ENCODE measurements at places on chromosomes 3 and 15.

GRCh38 chr15:69299451-69299886, 757 bp downstream of the PAQR5 start:
- peaks cover 10% of the 10 kb centered on the region for H3K27me3 ChIP-seq
- peaks cover 8% of the 10 kb centered on the region for H3K4me1 ChIP-seq
- no peak overlapping the region for H3K4me3 ChIP-seq
- no peak overlapping the region for H3K27ac ChIP-seq
- DNase-seq: no peak
- H3K36me3 ChIP-seq: no peaks in the 10 kb centered on the region

- no peaks in the 10 kb centered on the region for H3K27me3 ChIP-seq
- no peaks in the 10 kb centered on the region for H3K36me3 ChIP-seq
- peak; percentile 29 for DNase-seq
- H3K27ac ChIP-seq: no peak overlapping the region
- H3K4me3 ChIP-seq: no peak overlapping the region
- peaks cover 8% of the 10 kb centered on the region for H3K4me1 ChIP-seq
These were observed 3.1 kb downstream of the GP5 start for GRCh38 chr3:194395778-194396538.

DNA sequence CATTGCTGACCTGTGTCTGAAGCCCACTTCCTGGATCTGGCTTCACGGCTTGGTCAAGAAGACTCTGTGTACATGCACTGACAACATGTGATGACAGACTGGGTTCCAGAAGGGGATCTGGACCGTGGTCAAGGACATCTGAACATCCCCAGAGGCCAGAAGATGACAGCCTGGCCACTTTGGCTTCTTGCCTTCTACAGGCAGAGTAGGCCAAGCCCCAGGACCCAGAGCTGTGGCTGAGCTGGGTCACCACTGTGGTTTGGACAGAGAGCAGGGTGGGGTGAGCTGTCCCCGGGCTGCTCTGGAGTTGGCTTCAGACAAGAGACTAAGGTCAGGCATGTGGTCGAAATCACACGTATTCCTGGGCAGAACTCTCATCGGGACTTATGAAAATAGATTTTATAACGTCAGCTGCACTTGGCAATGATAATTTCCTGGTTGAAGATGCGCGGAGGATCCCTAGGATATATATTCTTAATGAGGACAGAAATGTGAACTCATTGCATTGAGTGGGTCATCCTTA, 114.1 kb upstream of the FRMD4B start:
- H3K4me3 ChIP-seq: no peak overlapping the region
- H3K27me3 ChIP-seq: no peaks in the 10 kb centered on the region
- no peaks in the 10 kb centered on the region for H3K36me3 ChIP-seq
- H3K4me1 ChIP-seq: no peaks in the 10 kb centered on the region
- no peak for DNase-seq
- H3K27ac ChIP-seq: no peak overlapping the region

DNA sequence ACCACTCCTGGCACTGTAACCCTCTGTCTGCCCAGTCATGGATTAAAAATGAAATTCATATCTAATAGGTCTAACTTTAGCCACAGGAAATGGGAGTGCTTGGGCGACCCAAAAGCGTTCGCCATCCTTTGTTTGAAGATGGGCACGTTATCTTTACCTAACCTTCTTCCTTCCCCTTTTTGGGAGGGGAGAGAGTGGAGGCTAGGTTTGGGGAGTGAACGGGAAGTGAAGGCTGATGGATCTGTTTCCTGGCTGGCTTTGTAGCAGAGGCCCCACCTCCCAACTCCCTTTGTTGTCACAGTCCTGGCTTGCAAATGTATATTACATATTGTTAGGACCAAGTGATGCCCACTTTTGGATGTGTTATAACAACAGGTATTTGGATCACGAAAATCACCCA, 98.1 kb upstream of the ARHGEF3 start:
- no peak overlapping the region for H3K27ac ChIP-seq
- no peak for DNase-seq
- no peak overlapping the region for H3K4me3 ChIP-seq
- H3K4me1 ChIP-seq: no peaks in the 10 kb centered on the region
- H3K27me3 ChIP-seq: no peaks in the 10 kb centered on the region
- H3K36me3 ChIP-seq: no peaks in the 10 kb centered on the region

- no peaks in the 10 kb centered on the region for H3K36me3 ChIP-seq
- no peak for DNase-seq
- H3K27me3 ChIP-seq: no peaks in the 10 kb centered on the region
- H3K4me3 ChIP-seq: no peak overlapping the region
- no peak overlapping the region for H3K27ac ChIP-seq
These were observed 4.2 kb upstream of the PEX5L start for GRCh38 chr3:180040966-180041365.

GRCh38 chr3:82416830-82417229, 655.4 kb upstream of the GBE1 start:
- H3K4me1 ChIP-seq: no peaks in the 10 kb centered on the region
- H3K36me3 ChIP-seq: no peaks in the 10 kb centered on the region
- H3K4me3 ChIP-seq: no peak overlapping the region
- DNase-seq: no peak
- H3K27me3 ChIP-seq: no peaks in the 10 kb centered on the region
- H3K27ac ChIP-seq: no peak overlapping the region

- no peak for DNase-seq
- H3K4me3 ChIP-seq: no peak within 1 kb of the TSS
- no peaks in the 10 kb centered on the region for H3K36me3 ChIP-seq
These were observed at the start of gene STRA6 for GRCh38 chr15:74202452-74203401. TSS of gene STRA6 (minus strand) at chr15:74202787. CDS start at chr15:74202267, 520 bp downstream.

Data from uterus (tissue), 4 donors.